Cardiac fibroblast (primary cell): ENCODE measurements at places on chromosomes 2 and 18.

GRCh38 chr18:9700261-9700796 lies 7.8 kb upstream of the RAB31 start:
- DNase-seq: no peak

- DNase-seq: no peak
Observed at GRCh38 chr2:46009772-46010171, 287.4 kb upstream of the EPAS1 start.

DNA sequence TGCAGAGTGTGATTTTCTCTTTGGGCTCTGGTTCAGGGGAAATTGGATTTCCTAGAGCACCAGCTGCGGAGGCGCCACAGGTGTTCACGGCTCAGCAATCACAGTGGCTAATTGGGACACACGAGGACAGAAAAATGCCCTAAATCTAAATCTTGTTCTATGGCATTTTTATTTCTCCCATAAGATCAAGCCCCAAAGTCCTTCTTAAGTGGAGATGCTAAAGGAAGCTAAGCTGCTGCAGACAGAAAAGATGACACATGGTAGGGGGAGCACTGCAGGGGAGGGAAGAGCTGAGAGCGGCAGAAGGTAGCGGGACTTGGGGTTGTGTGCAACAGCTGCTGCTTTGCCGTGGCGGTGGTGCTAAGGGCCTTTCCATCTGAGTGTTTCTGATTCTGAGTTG lies 280.6 kb downstream of the MYT1L start:
- no peak for DNase-seq

DNA sequence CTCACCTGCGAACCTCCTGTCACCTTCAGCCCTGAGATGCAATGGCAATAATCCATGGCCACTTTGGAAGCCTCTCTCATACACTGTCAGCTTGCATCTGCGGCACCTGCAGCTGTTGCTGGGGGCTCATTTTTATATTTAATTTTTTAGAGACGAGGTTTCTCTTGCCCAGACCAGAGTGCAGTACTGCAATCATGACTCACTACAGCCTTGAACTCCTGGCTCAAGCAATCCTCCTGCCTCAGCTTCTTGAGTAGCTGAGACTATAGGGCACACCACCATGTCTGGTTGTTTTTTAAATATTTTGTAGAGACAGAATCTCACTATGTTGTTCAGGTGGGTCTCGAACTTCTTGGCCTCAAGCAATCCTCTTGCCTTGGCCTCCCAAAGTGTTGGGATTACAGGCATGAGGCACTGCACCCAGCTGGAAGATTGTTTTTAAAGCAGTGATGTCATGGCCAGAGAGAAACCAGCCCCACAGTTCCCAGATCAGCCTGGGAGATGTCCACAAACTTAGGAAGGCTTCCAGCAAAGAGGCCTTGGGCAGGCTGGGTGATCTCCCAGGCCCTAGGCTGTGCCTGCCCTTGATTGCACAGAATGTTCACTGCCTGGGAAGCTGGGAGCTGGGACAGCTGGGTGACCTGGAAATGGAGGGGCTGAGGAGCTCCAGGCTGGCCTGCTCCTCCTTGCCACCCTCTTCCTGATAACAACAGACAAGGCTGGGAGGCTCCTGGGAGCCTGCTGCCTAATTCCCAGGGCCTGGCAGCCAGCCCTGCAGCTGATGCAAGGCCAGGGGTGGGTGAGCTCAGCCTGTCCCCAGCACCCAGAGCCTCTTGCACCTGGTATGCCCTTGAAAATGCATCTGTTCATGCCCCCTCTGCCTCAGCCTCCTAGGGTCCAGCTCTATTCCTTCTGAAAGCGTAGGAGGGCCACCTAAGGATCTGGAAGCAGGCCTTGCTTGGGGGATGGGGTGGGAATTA lies 27.1 kb downstream of the SH2D6 start:
- peak; percentile 86 for DNase-seq

DNA sequence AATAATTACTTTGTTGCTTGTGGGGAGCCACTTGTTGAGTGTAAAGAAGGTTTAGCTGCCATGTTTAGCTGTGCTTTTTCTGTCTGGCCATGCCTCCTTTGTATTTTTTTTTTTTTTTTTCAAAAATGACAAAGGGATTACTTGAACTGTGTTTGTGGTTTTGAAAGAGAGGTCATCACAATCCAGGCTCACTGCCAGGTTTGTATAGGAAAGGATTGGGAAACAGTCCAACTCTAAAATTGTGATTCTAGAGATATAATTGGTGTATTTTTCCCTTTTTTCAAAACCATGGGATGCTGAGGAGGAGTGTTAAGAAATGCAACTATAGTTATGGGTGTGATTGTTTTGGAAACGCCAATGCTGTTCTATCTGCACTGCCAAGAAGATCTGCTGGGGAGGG lies 4.3 kb downstream of the ITPRIPL1 start:
- peak; percentile 92 for DNase-seq

DNA sequence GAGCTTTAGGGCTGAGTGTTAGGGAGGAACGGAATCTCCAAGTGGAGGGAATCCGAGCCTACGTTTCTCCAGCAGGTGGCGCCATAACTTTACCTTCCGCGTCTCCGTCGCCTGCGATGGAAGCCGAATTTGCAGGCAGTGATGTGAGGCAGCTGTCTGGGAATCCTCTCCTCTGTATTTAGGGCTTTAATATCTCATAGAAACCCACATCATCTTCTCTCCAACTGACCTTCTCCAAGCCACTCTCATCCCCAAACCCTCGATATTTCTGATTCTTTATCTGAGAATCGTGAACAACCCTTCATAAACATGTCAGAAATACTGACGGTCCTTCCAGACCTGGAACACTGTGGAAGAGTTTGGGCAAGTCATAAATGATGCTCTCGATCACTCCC lies 27.5 kb downstream of the SIX2 start:
- peak; percentile 86 for DNase-seq

DNA sequence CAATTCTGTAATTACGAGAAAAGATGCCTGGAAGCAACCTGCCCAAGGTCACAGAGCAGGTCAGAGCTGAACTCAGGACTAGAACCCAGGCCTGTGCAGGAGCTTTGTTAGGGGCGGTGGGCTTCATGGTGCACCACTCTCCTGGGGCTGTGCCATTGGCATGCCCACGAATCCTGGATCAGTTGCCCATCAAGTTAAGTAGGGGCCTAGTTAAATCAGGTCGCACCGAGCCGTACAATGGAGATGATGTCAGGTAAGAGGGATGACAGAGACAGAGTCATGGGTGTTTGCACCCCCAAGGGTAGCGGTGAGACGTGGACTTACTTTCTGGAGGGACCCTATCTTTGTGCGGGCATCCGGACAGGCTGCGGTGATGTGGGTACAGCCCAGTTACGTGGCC lies 172.6 kb upstream of the PXDN start:
- DNase-seq: no peak

GRCh38 chr2:7353571-7353970 lies 436.4 kb downstream of the RNF144A start:
- DNase-seq: no peak

DNA sequence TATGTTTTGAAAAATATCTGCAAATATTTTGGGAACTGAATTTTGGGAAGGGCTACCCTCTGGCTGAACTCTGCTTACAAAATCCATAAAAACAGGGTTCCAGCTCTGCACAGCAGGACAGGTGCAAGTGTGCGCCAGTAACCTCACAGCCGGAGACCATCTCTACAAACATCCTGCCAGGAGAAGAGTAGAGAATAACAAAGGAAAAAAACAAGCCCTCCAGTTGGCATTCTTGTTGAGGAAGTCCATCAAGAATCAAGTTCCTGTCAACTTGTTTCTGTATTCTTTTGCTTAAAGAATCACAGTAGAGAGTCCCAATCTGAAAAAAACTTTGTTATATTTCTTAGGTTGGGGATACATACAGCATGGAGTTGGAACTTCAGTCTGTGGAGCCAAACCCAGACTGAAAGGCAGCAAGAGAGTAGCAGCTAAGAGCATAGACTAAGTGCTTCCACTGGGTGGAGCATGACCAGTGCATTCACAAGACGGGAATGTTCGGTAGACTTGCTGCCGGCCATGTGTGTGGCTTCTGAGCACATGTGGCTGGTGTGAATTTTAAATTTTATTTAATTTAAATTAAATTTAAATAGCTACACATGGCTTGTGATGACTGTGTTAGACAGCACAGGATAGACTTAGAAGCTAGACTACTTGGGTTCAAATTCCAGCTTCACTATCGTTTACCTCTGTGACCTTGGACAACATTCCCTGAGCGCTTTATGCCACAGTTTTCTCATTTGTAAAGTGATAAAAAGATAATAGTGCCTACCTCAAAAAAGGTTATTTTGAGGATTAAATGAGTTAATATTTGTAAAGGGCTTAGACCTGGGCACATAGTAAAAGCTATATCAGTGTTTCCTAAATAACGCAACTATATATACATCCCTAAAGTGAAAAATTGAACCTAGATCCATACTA lies 41.9 kb downstream of the SPTBN1 start:
- DNase-seq: peak; percentile 66

DNA sequence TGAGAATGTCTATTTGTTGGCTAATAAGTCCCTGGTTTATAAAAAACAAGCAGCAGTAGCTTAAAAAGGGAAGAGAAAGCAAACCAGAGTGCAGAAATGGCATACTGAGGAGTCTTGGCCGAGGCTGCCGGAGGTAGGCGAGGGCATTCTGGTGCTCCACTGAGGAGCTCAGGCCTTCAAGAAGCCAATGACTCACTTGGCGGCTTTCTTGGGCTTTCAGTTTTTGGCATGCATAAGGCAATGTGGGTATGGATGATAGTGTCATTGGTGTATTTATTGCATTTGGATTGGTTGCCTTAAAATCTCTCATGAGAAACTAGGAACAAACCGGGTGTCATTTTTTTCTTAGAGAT lies 119.6 kb upstream of the ARL5A start:
- peak; percentile 17 for DNase-seq

- DNase-seq: peak; percentile 31
Observed at GRCh38 chr2:148554459-148555247, 89.9 kb upstream of the EPC2 start.

DNA sequence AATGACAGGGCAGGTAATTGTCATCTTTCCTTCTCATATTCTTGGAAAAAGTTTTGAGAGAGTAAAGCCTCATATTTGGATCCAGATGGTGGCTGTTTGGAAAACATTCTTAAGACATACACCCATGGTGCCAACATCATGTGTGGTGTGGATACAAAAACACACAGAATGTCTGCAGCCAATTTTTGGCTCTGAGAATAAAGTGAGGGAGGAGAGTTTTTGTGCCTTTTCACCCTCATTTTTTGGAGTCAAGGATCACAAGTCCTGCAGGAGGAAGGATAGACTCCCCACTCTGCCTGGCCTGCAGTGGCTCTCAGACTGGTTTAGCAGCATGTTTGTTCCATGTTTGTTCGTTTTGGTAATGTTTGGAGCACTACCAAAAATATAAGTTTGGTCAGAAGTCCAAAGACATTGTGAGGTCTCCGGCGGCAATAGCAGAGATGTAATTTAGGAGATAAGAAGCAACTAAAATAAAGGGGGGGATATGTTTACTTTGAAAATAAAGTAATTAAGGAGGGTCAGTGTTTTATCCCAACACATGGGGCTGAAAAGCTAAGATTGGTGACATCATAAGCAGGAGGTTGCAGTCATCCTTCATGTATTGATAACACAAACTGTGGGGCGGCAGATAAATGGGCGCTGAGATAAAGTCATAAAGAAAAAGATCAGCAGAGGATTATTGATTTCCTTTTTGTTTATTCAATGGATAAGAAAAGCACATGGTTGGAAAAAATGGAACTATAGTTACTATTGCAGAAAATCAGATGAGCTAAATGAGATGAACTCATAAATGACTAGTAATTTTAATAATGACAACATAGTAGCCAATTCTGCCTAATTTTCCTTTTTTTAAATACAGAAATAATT lies 655 bp downstream of the NOSTRIN start:
- no peak for DNase-seq

GRCh38 chr2:220001751-220002150 lies 374.3 kb downstream of the SLC4A3 start:
- DNase-seq: peak; percentile 60

DNA sequence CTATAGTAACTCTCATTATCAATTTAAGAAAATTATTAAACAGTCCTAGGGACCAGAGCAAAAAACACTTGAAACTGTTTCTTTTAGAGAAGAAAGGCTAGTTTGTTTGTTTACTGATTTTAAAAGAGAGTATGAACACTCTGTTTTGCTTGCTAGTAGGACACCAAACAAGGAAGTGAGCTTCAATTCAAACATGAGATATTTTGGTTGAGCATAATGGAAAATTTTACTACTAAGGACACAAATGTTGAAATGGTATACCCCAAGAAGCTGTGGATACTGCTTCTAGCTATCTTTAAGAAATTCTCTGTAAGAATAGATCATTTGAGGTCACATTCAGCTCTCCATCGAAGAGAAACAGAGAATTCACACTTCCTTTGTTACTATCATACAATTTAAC lies 216.3 kb upstream of the SMAD7 start:
- no peak for DNase-seq

DNA sequence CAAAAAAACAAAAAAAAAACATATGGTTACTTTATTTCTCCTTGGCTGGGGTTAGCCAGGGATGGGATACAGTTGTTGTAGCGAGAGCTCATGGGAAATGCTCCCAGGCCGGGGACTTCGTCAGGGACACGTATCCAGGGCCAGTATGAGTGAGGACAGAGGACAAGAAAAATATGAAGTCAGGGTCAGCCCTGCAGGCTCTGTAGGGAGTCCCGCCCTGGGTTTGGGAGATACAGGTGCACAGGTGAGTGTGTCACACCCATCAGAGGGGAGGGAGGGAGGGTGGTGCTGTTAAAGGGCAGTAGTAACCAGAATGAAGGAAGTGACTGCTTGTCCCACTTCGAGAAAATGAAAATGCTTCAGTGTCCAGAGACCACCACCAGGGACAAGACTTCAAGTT lies 55.6 kb upstream of the RBM44 start:
- DNase-seq: no peak

DNA sequence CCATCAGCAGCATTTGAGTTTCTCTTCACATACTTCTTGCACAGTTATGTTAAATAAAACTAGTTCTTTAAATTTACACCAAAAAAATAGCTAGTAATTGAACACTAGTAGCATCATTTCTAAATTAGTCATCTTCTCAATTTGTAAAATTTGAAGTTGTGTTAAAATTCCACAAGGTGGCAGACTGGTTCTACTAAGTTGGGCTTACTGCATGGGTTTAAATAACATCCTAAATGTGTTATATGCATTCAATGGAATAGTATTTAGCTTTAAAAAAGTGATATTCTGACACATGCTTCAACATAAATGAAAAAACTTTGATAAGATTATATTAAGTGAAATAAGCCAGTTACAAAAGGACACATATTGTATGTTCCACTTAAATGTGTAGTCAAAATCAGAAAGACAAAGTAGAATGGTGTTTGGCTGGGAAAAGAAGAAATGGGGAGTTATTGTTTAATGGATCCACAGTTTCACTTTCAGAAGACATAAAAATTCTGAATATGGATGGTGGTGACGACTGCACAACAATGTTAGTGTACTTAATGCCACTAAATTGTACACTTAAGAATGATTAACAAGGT lies 28.7 kb upstream of the RPRD1A start:
- peak; percentile 84 for DNase-seq
